Vagina (tissue), 2 donors: ENCODE measurements at places on chromosomes 3 and 15.

DNA sequence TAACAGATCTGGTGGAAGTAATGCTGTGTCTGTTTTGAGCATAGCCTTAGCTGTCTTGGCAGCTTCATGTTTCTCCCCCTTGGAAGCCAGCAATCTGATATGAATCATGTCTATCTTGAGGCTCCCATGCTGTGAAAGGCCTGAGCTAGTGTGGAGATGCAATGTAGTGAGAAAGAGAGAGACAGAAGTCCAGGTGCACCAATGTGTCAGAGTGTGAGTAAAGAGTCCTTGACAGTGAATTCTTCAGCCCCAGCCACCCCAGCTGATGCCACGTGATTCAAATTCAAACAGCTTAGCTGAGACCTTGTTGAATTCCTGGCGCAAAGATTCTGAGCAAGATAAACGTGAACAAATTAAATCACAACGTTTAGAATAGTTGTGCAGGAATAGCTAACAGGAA, 704.2 kb downstream of the EDEM1 start:
- no peaks in the 10 kb centered on the region for H3K36me3 ChIP-seq
- no peak overlapping the region for H3K27ac ChIP-seq
- H3K4me1 ChIP-seq, result no peaks in the 10 kb centered on the region
- H3K27me3 ChIP-seq, result no peaks in the 10 kb centered on the region
- H3K4me3 ChIP-seq, result no peak overlapping the region

- no peaks in the 10 kb centered on the region for H3K27me3 ChIP-seq
- no peak overlapping the region for H3K4me3 ChIP-seq
- DNase-seq, result no peak
- H3K27ac ChIP-seq, result no peak overlapping the region
- H3K36me3 ChIP-seq, result no peaks in the 10 kb centered on the region
Observed at GRCh38 chr3:184375747-184376461, 2.1 kb downstream of the THPO start.

- no peaks in the 10 kb centered on the region for H3K27me3 ChIP-seq
- no peaks in the 10 kb centered on the region for H3K36me3 ChIP-seq
- H3K27ac ChIP-seq, result no peak overlapping the region
- DNase-seq, result no peak
- no peak overlapping the region for H3K4me3 ChIP-seq
Observed at GRCh38 chr3:179268400-179269051, 17.6 kb upstream of the KCNMB3 start.

- H3K27ac ChIP-seq, result no peak overlapping the region
- H3K4me3 ChIP-seq, result no peak overlapping the region
- no peaks in the 10 kb centered on the region for H3K4me1 ChIP-seq
- no peak for DNase-seq
- no peaks in the 10 kb centered on the region for H3K36me3 ChIP-seq
Observed at GRCh38 chr3:44914936-44915335, 40.5 kb downstream of the TGM4 start.

GRCh38 chr3:170256597-170256996, 34.4 kb downstream of the PRKCI start:
- H3K4me3 ChIP-seq, result no peak overlapping the region
- H3K27ac ChIP-seq, result no peak overlapping the region

GRCh38 chr3:188627652-188628051, 473.7 kb downstream of the LPP start:
- no peaks in the 10 kb centered on the region for H3K36me3 ChIP-seq
- DNase-seq, result no peak
- H3K27me3 ChIP-seq, result no peaks in the 10 kb centered on the region

DNA sequence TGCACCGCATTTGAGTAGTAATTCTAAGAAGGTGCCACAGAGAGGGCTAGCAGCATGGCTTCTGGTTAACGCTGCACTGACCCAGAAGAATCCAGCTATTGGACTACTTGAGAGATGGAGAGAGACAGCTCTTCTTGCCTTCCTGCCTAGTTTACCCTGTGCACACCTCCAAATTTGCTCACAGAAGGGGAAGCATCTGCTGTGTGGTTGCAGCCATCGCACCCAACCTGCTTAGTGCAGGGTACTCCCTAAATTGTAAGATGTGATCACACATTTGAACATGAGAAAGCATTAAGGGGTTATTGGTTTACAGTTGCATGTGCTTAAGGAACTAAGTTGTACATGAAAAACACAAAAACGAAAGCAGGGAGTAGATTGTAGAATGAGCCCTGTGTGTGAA, 122.1 kb downstream of the FOXB1 start:
- H3K4me1 ChIP-seq, result peaks cover 8% of the 10 kb centered on the region
- no peaks in the 10 kb centered on the region for H3K27me3 ChIP-seq
- H3K27ac ChIP-seq, result no peak overlapping the region
- DNase-seq, result no peak
- H3K4me3 ChIP-seq, result no peak overlapping the region

- no peak for DNase-seq
- no peak overlapping the region for H3K27ac ChIP-seq
- H3K4me1 ChIP-seq, result no peaks in the 10 kb centered on the region
- H3K36me3 ChIP-seq, result peaks cover 56% of the 10 kb centered on the region
Observed at GRCh38 chr15:30940359-30940758, 36.6 kb downstream of the FAN1 start.

DNA sequence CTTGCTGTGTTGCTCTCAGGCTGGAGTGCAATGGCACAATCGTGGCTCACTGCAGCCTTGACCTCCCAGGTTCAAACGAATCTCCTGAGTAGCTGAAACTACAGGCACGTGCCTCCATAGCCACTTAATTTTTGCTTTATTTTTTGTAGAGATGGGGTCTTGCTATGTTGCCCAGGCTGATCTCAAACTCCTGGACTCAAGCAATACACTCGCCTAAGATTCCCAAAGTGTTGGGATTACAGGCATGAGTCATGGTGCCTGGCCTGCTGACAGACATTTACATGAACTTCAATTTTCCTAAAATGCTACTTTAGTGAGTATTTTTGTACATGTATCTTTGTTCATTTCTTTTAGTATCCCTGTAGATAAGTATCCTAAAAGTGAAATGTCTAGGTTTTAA, 132.3 kb downstream of the SUCLG2 start:
- DNase-seq, result no peak
- H3K36me3 ChIP-seq, result peaks cover 8% of the 10 kb centered on the region
- H3K4me3 ChIP-seq, result no peak overlapping the region
- H3K27ac ChIP-seq, result no peak overlapping the region

- H3K27ac ChIP-seq, result no peak overlapping the region
- no peaks in the 10 kb centered on the region for H3K27me3 ChIP-seq
- no peak overlapping the region for H3K4me3 ChIP-seq
- H3K36me3 ChIP-seq, result peaks cover 52% of the 10 kb centered on the region
- DNase-seq, result no peak
- H3K4me1 ChIP-seq, result peaks cover 42% of the 10 kb centered on the region
Observed at GRCh38 chr3:172511783-172512762, 11.2 kb downstream of the TNFSF10 start.

DNA sequence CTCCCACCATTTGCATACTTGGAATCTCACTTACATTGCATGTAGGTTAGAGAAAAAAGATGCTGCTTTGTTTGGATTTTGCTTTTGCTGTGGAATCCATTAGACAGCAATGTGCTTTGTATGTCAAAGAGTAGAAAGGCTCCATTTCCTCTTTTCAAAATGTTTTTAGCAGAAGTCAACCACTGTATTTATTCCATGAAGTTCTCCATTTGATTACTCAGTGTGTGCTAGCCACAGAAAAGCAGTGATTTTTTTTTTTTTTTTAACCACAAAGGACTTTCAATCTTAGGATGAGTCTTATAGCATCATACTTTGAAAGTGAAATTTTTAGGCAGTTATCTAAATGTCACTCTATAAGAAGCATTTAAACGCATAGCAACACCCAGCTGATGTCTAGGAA, 285.0 kb upstream of the ADAMTS9 start:
- DNase-seq, result no peak
- no peaks in the 10 kb centered on the region for H3K4me1 ChIP-seq
- no peaks in the 10 kb centered on the region for H3K27me3 ChIP-seq
- no peaks in the 10 kb centered on the region for H3K36me3 ChIP-seq
- no peak overlapping the region for H3K27ac ChIP-seq

DNA sequence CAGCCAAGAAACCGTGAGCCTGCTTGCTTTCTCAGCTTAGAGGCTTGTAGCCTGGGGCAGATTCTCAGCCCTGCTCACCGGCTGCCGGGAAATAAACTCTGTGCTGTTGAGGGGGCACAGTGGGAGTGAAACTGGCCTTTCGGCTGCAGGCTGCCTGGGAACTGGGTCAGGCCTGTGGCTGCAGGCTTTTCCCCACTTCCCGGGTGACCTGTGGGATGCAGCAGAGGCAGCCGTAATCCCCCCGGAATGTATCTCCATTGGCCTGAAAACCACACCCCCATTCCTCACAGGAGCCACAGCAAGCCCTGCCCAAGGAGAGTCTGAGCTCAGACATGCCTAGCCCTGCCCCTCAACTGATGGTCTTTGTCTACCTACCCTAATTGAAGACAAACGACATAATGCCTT, 110.9 kb downstream of the STXBP5L start:
- H3K27me3 ChIP-seq, result no peaks in the 10 kb centered on the region
- no peak overlapping the region for H3K27ac ChIP-seq
- H3K4me1 ChIP-seq, result no peaks in the 10 kb centered on the region
- no peak overlapping the region for H3K4me3 ChIP-seq
- no peaks in the 10 kb centered on the region for H3K36me3 ChIP-seq
- DNase-seq, result no peak
